Kidney (tissue), 22 donors: ENCODE measurements at places on chromosomes 4 and X. TPM values are rescaled to one million over a fixed set of nuclear protein-coding genes. Genes with fewer than 3 reads are reported as not detected.

DNA sequence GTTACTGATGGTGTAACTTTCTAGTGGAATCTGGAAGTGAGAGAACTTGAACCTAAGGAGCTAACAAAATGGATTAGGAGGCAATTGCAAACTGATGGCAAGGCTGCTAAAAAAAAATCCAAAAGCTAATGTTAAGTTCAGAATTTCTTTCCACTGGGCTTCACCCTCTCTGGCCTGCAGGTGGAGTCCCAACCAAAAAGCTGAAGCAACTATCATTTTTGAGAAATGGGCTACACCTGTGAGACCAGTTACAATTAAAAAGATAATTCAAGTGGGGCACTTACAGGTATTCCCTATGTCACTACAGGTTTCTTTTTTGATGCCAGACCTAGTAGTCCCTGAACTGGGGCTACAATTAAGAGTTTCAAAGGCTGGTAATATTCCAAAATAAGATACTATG is 142.1 kb upstream of the FTHL17 start:
- H3K27ac ChIP-seq: no peak overlapping the region
- DNase-seq: no peak
- no peaks in the 10 kb centered on the region for H3K36me3 ChIP-seq
- no peak overlapping the region for H3K4me3 ChIP-seq

DNA sequence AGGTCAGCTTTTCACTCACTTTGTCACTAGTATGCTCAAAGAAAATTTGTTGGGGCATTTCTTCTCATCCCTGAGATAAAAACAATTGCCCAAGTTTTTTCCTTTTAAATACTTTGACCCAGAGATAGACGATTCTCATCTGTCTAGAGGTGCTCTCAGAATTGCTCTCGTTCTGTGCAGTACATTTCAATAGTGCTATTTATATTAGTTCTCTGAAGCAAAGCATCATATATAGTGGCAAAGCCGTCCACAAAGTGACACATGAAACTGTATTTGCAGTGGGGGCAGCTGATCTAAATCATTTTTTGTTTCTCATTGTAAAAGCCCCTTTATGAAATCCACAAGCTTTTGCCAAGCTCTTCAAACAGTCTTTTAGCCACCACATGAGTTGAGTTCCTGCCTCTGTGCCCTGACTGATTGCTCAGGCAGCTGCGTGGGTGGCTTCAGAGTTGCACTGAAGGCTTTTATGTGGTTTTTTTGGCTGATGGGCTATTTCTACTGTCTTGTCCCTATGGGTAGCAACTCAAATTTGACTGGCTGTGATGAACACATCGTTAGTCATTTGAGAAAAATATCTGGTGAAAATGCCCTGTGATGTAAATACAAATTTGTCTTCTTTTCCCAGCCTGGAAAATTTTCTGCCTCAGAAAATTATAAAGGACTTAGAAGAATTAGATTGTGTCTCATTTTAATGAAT is 119.1 kb upstream of the OTUD4 start:
- no peaks in the 10 kb centered on the region for H3K27me3 ChIP-seq
- no peak overlapping the region for H3K4me3 ChIP-seq
- no peak overlapping the region for H3K27ac ChIP-seq
- H3K36me3 ChIP-seq: no peaks in the 10 kb centered on the region

- H3K27ac ChIP-seq: no peak overlapping the region
- peaks cover 7% of the 10 kb centered on the region for H3K4me1 ChIP-seq
- DNase-seq: no peak
- no peak overlapping the region for H3K4me3 ChIP-seq
Observed at GRCh38 chr4:119233750-119234149, 21.2 kb downstream of the USP53 start.

DNA sequence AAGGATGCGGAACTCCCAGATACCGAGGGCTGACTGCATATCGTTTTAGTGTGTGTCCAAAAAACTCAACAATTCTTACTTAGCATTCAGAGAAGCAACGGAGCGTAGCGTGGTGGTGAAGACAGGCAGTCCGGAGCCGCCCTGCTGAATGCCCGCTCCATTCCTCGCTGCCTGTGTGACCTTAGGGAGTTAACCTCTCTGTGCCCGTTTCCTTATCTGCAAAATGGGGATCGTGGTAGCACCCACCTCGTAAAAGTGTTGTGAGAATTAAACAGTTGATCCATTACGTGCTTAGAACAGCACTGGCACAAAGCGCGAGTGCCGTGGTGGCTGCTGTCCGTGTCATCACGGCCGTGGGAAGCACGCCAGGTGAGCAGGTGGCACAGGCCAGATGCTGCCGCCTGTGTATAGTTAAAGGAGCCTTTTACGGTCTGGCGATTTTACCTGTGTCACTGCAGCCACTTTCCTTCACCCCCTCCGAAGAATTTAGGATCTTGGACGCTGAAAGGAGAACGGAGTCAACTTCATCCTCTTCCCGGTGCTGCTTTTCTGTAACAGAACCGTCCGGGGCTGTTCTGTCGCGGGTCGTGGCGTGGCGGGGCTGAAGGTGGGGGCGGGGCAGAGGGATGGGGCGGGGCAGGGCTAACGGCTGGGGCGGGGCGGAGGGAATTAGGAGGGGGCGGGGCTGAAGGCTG is 885 bp downstream of the CCDC110 start:
- H3K4me3 ChIP-seq: peak overlapping the region; percentile 85
- no peaks in the 10 kb centered on the region for H3K36me3 ChIP-seq
- H3K27me3 ChIP-seq: no peaks in the 10 kb centered on the region

DNA sequence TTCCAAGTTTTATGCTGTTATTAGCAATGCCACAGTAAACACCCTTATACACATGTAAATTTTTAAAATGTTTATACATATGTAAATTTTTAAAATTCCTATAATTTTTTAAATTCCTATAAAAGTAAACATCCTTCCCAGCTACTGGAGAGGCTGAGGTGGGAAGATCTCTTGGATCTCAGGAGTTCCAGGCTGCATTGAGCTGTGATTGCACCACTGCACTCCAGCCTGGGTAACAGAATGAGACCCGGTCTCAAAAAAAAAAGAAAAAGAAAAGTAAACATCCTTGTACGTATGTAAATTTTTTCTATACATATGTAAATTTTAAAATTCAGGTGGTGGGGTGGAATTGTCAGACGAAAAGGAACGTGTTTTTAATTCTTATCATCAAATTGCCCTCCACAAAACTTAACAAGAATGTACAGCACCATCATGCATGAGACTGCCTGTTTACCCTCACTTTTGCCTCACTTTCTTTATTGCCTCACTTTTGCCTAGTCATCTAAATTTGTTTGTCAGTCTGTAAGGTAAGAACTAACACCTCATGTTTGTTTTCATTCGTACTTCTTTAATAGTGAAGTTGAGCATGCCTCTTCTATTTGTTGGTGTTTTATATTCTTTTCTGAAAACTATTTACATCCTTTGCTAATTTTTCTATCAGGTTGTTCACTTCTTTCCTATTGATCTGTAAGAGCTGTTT is 8.0 kb downstream of the SLC7A3 start:
- no peak overlapping the region for H3K4me3 ChIP-seq
- H3K36me3 ChIP-seq: no peaks in the 10 kb centered on the region
- H3K27me3 ChIP-seq: no peaks in the 10 kb centered on the region
- no peaks in the 10 kb centered on the region for H3K4me1 ChIP-seq

- no peak overlapping the region for H3K4me3 ChIP-seq
- H3K36me3 ChIP-seq: no peaks in the 10 kb centered on the region
- DNase-seq: no peak
- H3K27me3 ChIP-seq: no peaks in the 10 kb centered on the region
- no peaks in the 10 kb centered on the region for H3K4me1 ChIP-seq
Observed at GRCh38 chr4:84569009-84569408, 13.9 kb upstream of the CDS1 start.

DNA sequence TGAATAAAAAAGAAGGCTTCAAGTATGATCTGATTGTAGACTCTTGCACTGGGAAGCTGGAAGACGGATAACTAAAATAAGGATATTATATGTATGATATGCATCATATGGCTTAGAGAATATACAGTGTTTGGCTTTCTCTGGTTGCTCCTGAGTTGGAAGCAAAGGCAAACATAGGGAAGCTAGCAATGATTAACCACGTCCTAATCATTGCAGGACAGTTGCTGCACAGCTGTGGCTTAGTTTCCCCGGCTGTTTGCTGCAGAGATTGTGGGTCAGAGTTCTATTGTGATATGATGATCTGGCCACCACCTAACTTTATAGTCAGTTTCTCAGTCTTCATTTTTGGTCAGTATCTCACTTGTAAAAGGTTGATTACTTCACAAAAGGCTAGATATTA is 36.3 kb upstream of the PARM1 start:
- DNase-seq: peak; percentile 14
- no peak overlapping the region for H3K4me3 ChIP-seq
- no peaks in the 10 kb centered on the region for H3K36me3 ChIP-seq
- H3K27me3 ChIP-seq: no peaks in the 10 kb centered on the region
- H3K27ac ChIP-seq: no peak overlapping the region

- no peak overlapping the region for H3K27ac ChIP-seq
- no peaks in the 10 kb centered on the region for H3K27me3 ChIP-seq
- DNase-seq: no peak
- H3K4me1 ChIP-seq: no peaks in the 10 kb centered on the region
- H3K36me3 ChIP-seq: no peaks in the 10 kb centered on the region
Observed at GRCh38 chrX:71525316-71525715, 7.6 kb upstream of the OGT start.

DNA sequence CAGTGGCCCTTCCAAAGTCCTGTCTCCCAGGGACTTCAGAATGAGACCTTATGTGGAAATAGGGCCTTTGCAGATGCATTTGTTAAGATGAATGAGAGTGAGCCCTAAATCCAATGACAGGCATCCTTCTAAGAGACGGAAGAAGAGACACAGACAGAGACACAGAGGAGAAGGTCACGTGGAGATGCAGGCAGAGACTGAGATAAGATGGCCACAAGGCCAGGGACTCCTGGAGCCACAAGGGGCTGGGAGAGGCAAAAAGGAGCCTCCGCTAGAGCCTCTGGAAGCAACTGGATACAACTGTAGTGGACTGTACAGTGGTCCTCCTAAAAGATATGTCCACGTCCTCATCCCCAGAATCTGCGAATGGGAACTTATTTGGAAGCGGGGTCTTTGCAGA is 19.0 kb upstream of the CD99 start:
- H3K4me1 ChIP-seq: no peaks in the 10 kb centered on the region
- no peak for DNase-seq
- no peak overlapping the region for H3K4me3 ChIP-seq
- no peaks in the 10 kb centered on the region for H3K27me3 ChIP-seq

DNA sequence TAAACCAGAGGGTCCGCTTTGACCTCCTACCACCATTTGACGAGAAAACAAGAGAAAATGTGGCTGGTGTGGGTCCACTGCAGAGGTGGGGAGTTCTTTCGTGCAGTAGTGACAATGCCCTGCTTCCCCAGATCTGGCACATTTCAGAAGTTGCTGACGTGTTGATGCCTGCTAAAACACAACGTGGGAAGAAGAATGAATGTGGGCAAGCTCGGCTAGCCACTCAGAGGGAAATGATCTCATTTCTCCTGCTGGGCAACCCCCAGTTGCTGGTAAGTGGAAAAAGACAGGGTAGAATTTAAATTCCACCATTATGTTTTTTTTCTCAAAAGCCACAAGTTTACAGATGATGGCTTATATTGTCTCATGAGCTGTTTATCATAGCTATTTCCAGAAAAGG is 77.9 kb downstream of the LUZP4 start:
- no peaks in the 10 kb centered on the region for H3K36me3 ChIP-seq
- peaks cover 3% of the 10 kb centered on the region for H3K27me3 ChIP-seq
- no peak overlapping the region for H3K4me3 ChIP-seq

DNA sequence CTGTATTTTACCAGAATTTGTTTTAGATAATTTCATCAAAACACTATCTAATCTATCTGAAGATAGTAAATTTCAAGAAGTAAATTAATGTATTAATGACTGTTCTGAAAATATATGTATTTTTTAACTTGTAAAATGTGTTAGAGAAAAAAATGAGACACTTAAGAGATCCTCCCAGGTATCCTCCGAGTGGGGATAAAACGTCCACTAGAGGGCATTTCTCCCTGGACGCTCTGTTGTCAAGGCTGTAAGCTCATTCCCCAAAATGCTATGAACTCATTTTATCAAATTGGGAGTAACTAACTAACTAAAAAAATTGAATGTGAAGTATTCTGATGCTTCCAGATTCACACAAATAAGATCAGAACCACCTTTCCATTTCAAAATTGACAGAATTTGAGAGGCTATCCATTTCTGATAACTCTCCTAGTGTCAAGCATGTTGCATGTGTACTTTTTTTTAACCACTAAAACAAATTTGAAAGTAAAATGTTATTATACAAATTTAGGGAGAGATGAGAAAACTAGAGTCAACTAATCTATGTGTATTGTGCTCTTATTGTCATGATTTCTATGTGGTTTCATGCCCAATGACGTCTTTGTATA is 337.3 kb upstream of the HS3ST1 start:
- no peaks in the 10 kb centered on the region for H3K4me1 ChIP-seq
- no peak overlapping the region for H3K27ac ChIP-seq
- H3K36me3 ChIP-seq: no peaks in the 10 kb centered on the region
- no peaks in the 10 kb centered on the region for H3K27me3 ChIP-seq

GRCh38 chr4:55159851-55160250 is 34.5 kb upstream of the KDR start:
- no peaks in the 10 kb centered on the region for H3K4me1 ChIP-seq
- H3K36me3 ChIP-seq: no peaks in the 10 kb centered on the region
- H3K4me3 ChIP-seq: no peak overlapping the region
- H3K27ac ChIP-seq: no peak overlapping the region
- no peaks in the 10 kb centered on the region for H3K27me3 ChIP-seq

- peaks cover 11% of the 10 kb centered on the region for H3K4me1 ChIP-seq
- no peak for DNase-seq
- H3K27ac ChIP-seq: peak overlapping the region; percentile 14
- H3K4me3 ChIP-seq: peak overlapping the region; percentile 97
- H3K27me3 ChIP-seq: no peaks in the 10 kb centered on the region
Observed at GRCh38 chr4:75512386-75513211, 1.6 kb downstream of the RCHY1 start.

- no peaks in the 10 kb centered on the region for H3K36me3 ChIP-seq
- DNase-seq: no peak
- H3K4me1 ChIP-seq: no peaks in the 10 kb centered on the region
- H3K27ac ChIP-seq: no peak within 1 kb of the TSS
- H3K4me3 ChIP-seq: no peak within 1 kb of the TSS
Observed at GRCh38 chr4:38782452-38783108, at the start of gene TLR10. TLR10 (minus strand) TSS chr4:38782990; CDS start chr4:38775590, 7,400 bp downstream.

- no peak overlapping the region for H3K27ac ChIP-seq
- no peaks in the 10 kb centered on the region for H3K4me1 ChIP-seq
- DNase-seq: no peak
- H3K4me3 ChIP-seq: no peak overlapping the region
Observed at GRCh38 chrX:70755850-70756249, 152.7 kb downstream of the TEX11 start.

DNA sequence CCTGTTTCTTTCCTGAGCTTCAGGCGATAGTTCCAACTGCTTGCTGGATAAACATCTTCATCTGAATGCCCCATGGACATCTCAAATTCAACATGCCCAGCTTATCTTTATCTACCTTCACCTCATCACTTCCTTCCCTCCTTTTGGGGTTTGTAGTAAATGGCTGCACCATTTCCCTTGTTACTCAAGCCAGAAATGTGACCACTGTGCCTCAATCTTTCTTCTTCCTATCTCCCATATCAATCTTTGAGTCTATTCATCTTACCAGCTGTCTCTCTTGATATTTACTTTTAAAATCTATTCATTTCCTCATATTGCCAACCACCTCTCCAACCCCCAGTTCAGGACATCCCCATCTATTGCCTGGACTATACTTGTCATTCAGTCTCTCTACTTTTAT is 155.4 kb downstream of the PPA2 start:
- DNase-seq: no peak
- H3K27me3 ChIP-seq: no peaks in the 10 kb centered on the region
- no peak overlapping the region for H3K4me3 ChIP-seq
- no peaks in the 10 kb centered on the region for H3K36me3 ChIP-seq
- H3K27ac ChIP-seq: no peak overlapping the region

The CCDC110 gene
- total RNA-seq: 4.5 TPM

The EDNRA gene
- 8.1 TPM for total RNA-seq

The ADH7 gene
- total RNA-seq: not detected

The AMBN gene
- not detected for total RNA-seq
